Esophagus muscularis mucosa (tissue), 4 donors: ENCODE measurements at places on chromosomes 2 and 18. TPM values are rescaled to one million over a fixed set of nuclear protein-coding genes. Genes with fewer than 3 reads are reported as not detected.

The PLCL1 gene
- total RNA-seq = 67.3 TPM

DNA sequence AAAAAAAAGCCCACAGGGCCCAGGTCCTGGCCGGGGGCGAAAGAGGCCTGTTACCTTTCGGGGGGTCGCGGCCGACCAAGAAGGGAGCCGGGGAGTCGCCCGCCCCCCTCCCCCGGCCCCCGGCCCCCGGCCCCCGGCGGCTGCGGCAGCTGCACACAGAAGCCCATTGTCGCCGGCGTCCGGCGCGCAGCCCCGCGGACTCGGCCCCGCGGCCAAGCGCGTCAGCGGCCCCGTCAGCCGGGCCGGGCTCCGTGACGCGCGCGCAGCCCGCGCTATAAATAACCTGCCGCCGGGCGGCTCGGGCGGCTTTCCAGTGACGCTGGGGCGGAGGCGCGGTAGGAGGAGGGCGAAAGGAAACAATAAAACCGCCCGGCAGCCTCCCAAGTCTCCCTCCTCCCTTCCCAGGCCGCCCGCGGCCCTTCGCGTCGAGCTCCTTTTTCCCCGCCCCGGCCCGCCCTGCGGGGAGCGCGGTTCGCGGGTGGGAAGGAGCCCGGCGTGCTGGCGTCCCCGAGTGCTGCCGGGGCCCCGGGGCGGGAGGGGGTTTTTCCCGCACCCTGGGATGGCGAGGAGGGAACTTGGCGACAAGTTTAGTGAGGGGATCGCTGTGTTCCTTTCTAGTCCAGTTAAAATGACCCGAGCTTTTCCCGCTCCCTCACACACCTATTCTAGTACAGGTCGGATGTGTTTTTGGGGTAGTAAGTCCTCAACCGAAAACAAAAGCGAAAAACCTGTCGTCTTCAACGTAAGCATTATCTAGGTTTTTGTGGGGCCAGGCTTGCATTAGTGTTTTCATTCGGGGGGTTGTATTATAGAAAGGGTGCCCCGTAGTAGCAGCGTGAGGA is 10.0 kb upstream of the NR4A2 start:
- no peaks in the 10 kb centered on the region for H3K27me3 ChIP-seq
- peak overlapping the region; percentile 92 for H3K4me3 ChIP-seq
- no peaks in the 10 kb centered on the region for H3K36me3 ChIP-seq
- peak overlapping the region; percentile 99 for H3K27ac ChIP-seq
- peaks cover 42% of the 10 kb centered on the region for H3K4me1 ChIP-seq

DNA sequence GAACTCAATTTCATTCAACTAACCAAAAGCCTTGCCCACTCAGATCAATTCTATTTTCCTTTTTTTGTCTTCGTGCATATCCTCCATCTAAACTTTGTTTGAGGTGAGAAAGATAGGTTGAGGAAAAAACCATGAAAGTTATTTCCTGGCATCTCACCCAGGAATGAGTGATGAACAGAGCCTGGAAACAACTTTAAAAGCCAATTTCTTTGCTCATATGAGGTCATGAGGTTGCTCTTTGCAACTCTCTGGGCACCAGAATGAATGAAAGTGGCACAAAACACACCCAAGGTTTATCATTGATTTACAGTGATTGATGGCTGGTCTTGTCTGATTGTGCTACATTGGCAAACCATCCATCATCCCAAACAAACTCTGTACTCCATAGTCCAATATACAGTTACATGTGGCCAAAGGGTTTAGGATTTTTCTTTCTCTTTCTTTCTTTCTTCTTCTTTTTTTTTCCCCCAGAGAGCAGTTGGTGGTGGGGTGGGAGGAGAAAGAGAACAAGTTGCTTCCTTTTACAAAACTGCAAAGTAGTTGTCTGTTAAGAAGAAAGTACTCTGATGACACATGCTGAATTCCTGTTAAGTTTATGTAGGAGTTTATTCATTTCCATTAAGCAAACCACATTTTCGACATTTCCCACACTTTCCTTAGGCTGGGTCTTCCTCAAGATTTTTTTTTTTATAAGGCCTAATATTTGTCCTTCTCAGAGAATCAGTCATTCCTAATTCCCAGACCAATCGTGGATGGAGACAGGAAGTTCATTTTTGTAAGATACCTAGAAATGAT is 575.9 kb upstream of the ZEB2 start:
- H3K36me3 ChIP-seq = no peaks in the 10 kb centered on the region
- H3K27ac ChIP-seq = no peak overlapping the region
- no peaks in the 10 kb centered on the region for H3K4me1 ChIP-seq
- DNase-seq = no peak
- no peak overlapping the region for H3K4me3 ChIP-seq
- no peaks in the 10 kb centered on the region for H3K27me3 ChIP-seq

- no peak overlapping the region for H3K27ac ChIP-seq
- H3K4me3 ChIP-seq = no peak overlapping the region
- H3K4me1 ChIP-seq = no peaks in the 10 kb centered on the region
- DNase-seq = no peak
- H3K36me3 ChIP-seq = no peaks in the 10 kb centered on the region
- H3K27me3 ChIP-seq = no peaks in the 10 kb centered on the region
Observed at GRCh38 chr2:21800356-21800755, 676.6 kb downstream of the TDRD15 start.

DNA sequence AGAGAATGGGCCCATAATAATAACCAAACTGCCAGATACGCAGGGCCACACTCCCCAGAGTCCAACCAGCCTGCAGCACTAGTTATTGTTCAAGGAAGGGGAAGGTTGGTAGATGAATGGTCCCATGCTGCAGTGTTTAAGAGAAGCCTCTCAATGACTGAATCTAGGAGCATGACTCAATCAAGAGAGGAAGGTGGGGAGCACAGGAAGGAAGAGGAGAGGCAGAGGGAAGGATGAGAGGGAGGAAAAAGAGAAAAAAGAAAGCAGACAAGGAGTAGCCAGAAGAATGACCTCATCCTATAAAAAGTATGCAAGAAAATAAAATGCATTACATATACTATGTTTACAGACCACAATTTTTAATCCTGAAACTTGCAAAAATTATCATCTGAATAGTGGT is 174.5 kb downstream of the TCF4 start:
- peaks cover 27% of the 10 kb centered on the region for H3K4me1 ChIP-seq
- no peaks in the 10 kb centered on the region for H3K27me3 ChIP-seq
- no peak overlapping the region for H3K4me3 ChIP-seq

DNA sequence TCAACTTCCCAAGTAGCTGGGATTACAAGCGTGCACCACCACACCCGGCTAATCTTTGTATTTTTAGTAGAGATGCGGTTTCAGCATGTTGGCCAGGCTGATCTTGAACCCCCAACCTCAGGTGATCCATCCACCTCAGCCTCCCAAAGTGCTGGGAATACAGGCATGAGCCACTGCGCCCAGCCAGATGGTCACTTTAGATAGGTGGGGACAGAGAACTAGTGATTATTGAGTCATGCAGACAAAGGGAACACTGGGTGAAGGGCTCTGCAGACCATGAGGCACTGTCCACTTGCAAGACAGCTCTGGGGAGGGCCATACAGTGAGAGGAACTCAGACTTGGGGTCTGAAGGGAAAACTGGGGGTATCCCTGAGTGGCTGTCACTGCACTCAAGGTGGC is 58.4 kb upstream of the POMC start:
- H3K27ac ChIP-seq = no peak overlapping the region
- peaks cover 28% of the 10 kb centered on the region for H3K4me1 ChIP-seq
- no peak overlapping the region for H3K4me3 ChIP-seq
- peaks cover 3% of the 10 kb centered on the region for H3K36me3 ChIP-seq

- H3K4me1 ChIP-seq = peaks cover 38% of the 10 kb centered on the region
- no peak for DNase-seq
- no peaks in the 10 kb centered on the region for H3K36me3 ChIP-seq
- no peaks in the 10 kb centered on the region for H3K27me3 ChIP-seq
- H3K27ac ChIP-seq = no peak overlapping the region
Observed at GRCh38 chr2:109166811-109167210, 37.8 kb downstream of the SH3RF3 start.
